ENCODE measurements at places on chromosomes 4 and X. TPM values are rescaled to one million over a fixed set of nuclear protein-coding genes. Genes with fewer than 3 reads are reported as not detected.
A peak's percentile ranks its signal among the peaks of the same experiment; 100 is the strongest.

DNA sequence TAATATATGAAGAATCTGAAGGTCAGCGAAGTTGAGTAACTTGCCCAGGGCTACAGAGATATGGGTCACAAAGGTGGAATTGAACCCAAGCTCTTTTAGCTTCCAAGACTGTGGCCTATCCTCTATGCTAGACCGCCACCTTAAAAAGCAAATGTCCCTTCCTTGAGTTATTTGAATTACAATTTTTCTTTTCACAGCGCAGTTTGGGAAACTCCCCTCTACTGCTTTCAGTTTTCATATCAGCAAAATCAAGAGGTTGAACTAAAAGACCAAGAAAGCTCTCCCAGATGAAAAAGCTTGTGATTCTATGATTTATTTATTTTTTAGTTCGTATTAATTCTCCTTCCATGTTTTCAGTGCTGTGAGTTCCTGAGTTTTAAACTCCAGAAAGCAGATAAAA lies 174.5 kb upstream of the C1QTNF7 start:
- no peak for DNase-seq
- H3K27ac ChIP-seq, result no peak overlapping the region
- H3K4me3 ChIP-seq, result no peak overlapping the region
- no peaks in the 10 kb centered on the region for H3K36me3 ChIP-seq
- H3K27me3 ChIP-seq, result no peaks in the 10 kb centered on the region

DNA sequence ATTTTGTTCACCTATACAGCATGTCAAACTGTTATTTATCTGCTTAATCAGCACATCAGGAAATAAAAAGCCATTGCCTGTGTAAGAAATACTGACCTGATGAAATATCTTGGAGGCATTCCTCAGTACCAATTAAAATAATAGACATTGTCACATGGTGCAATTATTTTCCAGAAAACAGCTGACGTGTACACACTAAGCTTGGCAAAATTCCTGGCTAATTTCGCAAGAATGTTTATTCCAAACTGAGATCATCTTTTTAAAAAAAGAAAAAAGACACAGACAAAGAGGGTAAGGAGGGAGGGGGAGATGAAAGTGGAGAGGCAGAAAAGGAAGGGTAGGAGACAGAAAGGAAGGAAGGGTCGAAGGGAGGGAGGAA lies 61.9 kb upstream of the NFKB1 start:
- H3K27me3 ChIP-seq, result no peaks in the 10 kb centered on the region
- no peak overlapping the region for H3K4me3 ChIP-seq
- peak; percentile 78 for DNase-seq
- H3K27ac ChIP-seq, result peak overlapping the region; percentile 71

DNA sequence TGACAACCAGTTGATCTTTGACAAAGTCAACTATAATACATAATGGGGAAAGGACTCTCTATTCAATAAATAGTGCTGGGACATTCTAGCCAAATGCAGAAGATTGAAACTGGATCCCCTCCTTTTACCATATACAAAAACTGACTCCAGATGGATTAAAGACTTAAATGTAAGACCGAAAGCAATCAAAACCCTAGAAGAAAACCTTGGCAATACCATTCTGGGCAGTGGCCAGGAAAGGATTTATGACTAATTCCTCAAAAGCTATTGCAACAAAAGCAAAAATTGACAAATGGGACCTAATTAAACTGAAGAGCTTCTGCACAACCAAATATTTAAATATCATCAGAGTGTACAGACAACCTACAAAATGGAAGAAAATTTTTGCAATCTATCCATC lies 185.1 kb downstream of the NPNT start:
- DNase-seq, result peak; percentile 12
- H3K4me1 ChIP-seq, result no peaks in the 10 kb centered on the region
- H3K4me3 ChIP-seq, result no peak overlapping the region
- H3K36me3 ChIP-seq, result no peaks in the 10 kb centered on the region
- H3K27ac ChIP-seq, result no peak overlapping the region

The DCAF8L2 gene
- not detected for total RNA-seq

- no peak overlapping the region for H3K4me3 ChIP-seq
- no peak for DNase-seq
- no peaks in the 10 kb centered on the region for H3K27me3 ChIP-seq
- H3K27ac ChIP-seq, result no peak overlapping the region
- H3K4me1 ChIP-seq, result peaks cover 6% of the 10 kb centered on the region
These were observed 58.0 kb upstream of the H2AZ1 start for GRCh38 chr4:100008048-100008447.

The TMPRSS11F gene
- not detected for total RNA-seq

The F11 gene
- total RNA-seq, result not detected

The POU3F4 gene
- not detected for total RNA-seq

DNA sequence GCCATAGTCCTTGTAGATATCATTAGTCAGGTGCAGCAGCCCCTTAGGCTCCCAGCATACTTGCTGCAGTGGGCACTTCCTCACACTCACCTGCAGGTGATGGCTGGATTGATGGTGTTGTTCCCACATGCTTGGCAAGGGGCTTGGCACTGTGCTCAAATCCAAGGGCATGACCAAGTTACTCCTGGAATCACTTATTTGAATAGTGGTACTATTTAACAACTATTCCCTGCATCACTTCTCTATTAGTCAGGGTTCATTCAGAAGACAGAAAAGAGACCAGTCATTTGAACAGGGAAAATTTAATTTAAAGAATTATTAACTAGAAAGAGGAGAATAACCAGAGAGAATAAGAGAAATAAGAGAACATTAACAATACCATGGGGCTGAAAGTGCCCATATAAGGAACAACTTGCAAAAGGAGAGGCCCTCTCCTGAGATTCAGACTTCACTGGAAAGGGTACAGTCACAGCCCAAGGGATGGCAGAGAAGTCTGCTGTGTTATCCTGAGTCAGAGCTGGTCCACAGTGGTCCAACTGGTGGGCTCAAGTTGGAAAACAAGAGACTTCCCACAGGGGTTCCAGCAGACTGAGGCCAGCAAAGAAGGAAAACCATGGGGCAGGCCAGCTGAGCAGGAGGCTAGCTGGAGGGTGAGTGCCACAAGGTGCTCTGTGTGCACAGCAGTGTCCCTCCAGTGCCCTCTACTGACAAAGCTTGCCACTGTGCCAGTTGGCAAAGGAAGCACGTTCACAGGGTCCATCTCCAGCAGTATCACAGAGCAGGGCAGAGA lies 9.8 kb downstream of the SPP1 start:
- H3K27ac ChIP-seq, result no peak overlapping the region
- H3K27me3 ChIP-seq, result no peaks in the 10 kb centered on the region
- no peaks in the 10 kb centered on the region for H3K36me3 ChIP-seq
- peak; percentile 74 for DNase-seq
- no peaks in the 10 kb centered on the region for H3K4me1 ChIP-seq

GRCh38 chrX:43666311-43666912 lies 10.3 kb downstream of the MAOA start:
- no peaks in the 10 kb centered on the region for H3K4me1 ChIP-seq
- no peaks in the 10 kb centered on the region for H3K36me3 ChIP-seq
- no peak overlapping the region for H3K4me3 ChIP-seq
- H3K27ac ChIP-seq, result no peak overlapping the region

DNA sequence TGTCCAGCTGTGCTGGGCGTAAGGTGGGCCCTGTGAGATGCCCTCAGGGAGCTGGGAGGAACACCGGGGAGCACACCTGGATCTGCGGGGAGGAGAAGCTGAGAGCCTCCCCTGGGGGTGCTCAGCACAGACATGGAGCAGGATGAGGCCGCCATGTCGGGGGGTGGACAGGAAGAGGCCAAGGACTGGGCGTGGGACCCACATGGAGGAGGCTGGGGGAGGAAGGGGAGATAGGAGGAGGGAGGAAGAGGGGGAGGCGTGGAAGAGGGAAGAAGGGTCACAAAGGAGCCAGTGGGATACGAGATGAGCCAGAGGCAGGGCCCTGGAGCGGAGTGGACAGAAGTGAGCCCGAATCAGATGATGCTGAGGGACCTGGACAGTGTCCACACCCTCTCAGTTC lies 66.3 kb downstream of the ZFYVE28 start:
- no peak overlapping the region for H3K27ac ChIP-seq
- no peak overlapping the region for H3K4me3 ChIP-seq
- H3K36me3 ChIP-seq, result no peaks in the 10 kb centered on the region
- H3K27me3 ChIP-seq, result no peaks in the 10 kb centered on the region
- no peaks in the 10 kb centered on the region for H3K4me1 ChIP-seq

DNA sequence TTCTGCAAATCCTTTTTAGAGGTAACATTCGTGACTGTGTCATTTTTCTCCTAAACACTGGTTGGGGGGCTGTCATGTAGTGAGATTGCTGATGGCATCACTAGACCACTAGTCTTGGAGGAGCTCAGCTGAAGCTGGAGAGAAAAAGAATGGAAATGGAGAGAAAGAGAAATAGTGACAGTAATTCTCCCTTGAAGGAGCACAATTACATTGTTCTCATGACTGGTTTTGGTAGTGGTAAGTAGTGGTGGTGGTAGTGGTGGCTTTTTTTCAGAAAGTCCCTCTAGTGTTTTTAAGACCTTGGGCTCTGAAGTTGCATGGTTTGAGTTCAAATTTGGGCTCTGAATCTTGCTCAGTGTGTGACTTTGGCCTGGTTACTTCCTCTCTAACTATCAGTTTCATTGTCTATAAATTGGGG lies 99.8 kb downstream of the LARP7 start:
- H3K27me3 ChIP-seq, result no peaks in the 10 kb centered on the region
- no peak overlapping the region for H3K4me3 ChIP-seq
- H3K27ac ChIP-seq, result no peak overlapping the region

The CMC4 gene
- total RNA-seq, result 31.9 TPM

- H3K27me3 ChIP-seq, result peaks cover 6% of the 10 kb centered on the region
- no peak overlapping the region for H3K27ac ChIP-seq
- H3K36me3 ChIP-seq, result no peaks in the 10 kb centered on the region
- DNase-seq, result no peak
- no peak overlapping the region for H3K4me3 ChIP-seq
- H3K4me1 ChIP-seq, result no peaks in the 10 kb centered on the region
These were observed 511.8 kb upstream of the LCORL start for GRCh38 chr4:18533262-18533775.

GRCh38 chr4:92381616-92382015 lies 77.8 kb downstream of the GRID2 start:
- DNase-seq, result no peak
- no peaks in the 10 kb centered on the region for H3K36me3 ChIP-seq
- H3K27me3 ChIP-seq, result no peaks in the 10 kb centered on the region

The STATH gene
- total RNA-seq, result not detected

GRCh38 chr4:67678612-67679011 lies 22.3 kb downstream of the UBA6 start:
- H3K27me3 ChIP-seq, result no peaks in the 10 kb centered on the region
- no peak for DNase-seq
- H3K36me3 ChIP-seq, result peaks cover 60% of the 10 kb centered on the region
- H3K4me1 ChIP-seq, result no peaks in the 10 kb centered on the region
- no peak overlapping the region for H3K27ac ChIP-seq

- no peaks in the 10 kb centered on the region for H3K36me3 ChIP-seq
- H3K4me3 ChIP-seq, result no peak overlapping the region
- no peak overlapping the region for H3K27ac ChIP-seq
- H3K27me3 ChIP-seq, result no peaks in the 10 kb centered on the region
- no peak for DNase-seq
- H3K4me1 ChIP-seq, result no peaks in the 10 kb centered on the region
These were observed 48.6 kb downstream of the MAGEA9 start for GRCh38 chrX:149830192-149830873.

The ADGRG4 gene
- total RNA-seq, result not detected

The CXCL1 gene
- total RNA-seq, result 267 TPM

- no peak for DNase-seq
- H3K27me3 ChIP-seq, result no peaks in the 10 kb centered on the region
- H3K4me3 ChIP-seq, result no peak overlapping the region
- H3K36me3 ChIP-seq, result no peaks in the 10 kb centered on the region
These were observed 54.7 kb downstream of the AFF2 start for GRCh38 chrX:148555101-148555500.

The FANCB gene
- total RNA-seq, result 7.9 TPM

DNA sequence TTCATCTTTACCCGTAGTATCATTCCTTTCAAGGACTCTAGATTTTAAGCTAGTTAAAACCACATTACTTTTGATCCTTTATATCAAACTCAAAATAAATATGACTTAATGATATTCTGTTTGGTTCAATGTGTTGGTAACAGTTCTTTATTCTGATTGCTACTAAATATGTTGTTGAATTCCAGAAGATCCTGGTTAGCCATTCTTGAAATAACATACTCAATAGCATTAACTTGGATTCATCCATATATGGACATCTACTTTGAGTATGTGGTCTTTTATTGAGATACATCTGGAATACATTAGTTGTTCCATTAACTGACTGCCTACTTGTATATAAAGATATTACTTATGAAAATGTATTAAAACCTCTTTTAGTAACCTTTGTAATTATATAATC lies 27.5 kb upstream of the PCDH18 start:
- no peak overlapping the region for H3K4me3 ChIP-seq
- DNase-seq, result no peak
- no peaks in the 10 kb centered on the region for H3K27me3 ChIP-seq
- H3K4me1 ChIP-seq, result no peaks in the 10 kb centered on the region
- H3K36me3 ChIP-seq, result no peaks in the 10 kb centered on the region
- no peak overlapping the region for H3K27ac ChIP-seq

GRCh38 chrX:77014377-77015372 lies 432.5 kb upstream of the FGF16 start:
- no peak overlapping the region for H3K27ac ChIP-seq
- no peak for DNase-seq
- no peaks in the 10 kb centered on the region for H3K36me3 ChIP-seq
- no peak overlapping the region for H3K4me3 ChIP-seq
- 0 out of 2 replicates have a peak, but pooled peaks cover 5% of the 10 kb centered on the region for H3K4me1 ChIP-seq

GRCh38 chr4:2412534-2412884 lies 5.9 kb downstream of the ZFYVE28 start:
- DNase-seq, result peak; percentile 54
- H3K27me3 ChIP-seq, result no peaks in the 10 kb centered on the region
- H3K4me1 ChIP-seq, result peaks cover 29% of the 10 kb centered on the region
- H3K27ac ChIP-seq, result peak overlapping the region; percentile 88

The SPANXN3 gene
- not detected for total RNA-seq

The SPANXN4 gene
- total RNA-seq, result not detected

The FAT1 gene
- total RNA-seq, result 92.4 TPM

DNA sequence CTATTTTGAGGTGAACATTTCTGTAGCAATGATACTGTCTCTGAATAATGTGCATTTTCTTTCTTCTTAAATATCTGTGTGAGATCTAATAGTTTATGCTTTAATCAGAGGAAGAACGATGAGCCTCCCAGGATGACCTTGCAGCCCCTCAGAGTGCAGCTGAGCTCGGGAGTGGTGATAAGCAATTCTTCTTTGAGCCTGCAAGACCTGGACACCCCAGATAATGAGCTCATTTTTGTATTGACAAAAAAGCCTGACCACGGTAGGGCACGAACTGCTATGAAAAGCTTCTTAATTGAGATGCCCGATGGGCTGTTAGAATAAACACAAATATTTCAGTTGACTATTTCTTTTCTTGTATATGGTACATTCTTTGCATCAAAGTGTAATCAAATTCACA lies 105.0 kb upstream of the ANXA3 start:
- H3K4me3 ChIP-seq, result no peak overlapping the region
- H3K4me1 ChIP-seq, result no peaks in the 10 kb centered on the region
- H3K27ac ChIP-seq, result no peak overlapping the region
- H3K27me3 ChIP-seq, result no peaks in the 10 kb centered on the region
- H3K36me3 ChIP-seq, result no peaks in the 10 kb centered on the region
- no peak for DNase-seq
